Activated naive CD4-positive, alpha-beta T cell treated with anti-CD3 and anti-CD28 coated beads, Interleukin-2, amount 50 U/mL, for 72 hours (primary cell): ENCODE measurements at places on chromosomes 11 and 22.

DNA sequence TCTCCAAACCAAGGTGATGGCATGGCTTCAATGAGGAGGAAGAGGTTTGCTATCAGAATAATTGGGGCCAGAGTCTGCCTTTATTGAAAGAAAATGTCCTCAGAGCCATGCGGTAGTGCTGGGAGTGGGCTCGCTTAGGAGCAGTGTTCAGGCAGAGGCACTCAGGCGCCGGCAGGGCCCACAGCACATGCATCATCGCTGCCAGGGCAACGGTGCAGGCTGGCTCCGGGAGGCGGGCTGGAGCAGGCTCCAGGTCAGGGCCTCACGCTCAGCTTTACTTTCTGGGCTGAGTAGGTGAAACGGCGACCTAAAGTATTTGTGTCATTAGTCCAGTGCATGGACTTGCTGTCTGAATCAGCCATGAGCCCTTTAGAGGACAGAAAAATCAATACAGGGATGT, 169.9 kb upstream of the CCDC90B start:
- DNase-seq: no peak

- DNase-seq: no peak
These were observed 83.8 kb downstream of the ME3 start for GRCh38 chr11:86588566-86589090.

- no peak for DNase-seq
These were observed 19.7 kb downstream of the CXCR5 start for GRCh38 chr11:118903204-118904015.

DNA sequence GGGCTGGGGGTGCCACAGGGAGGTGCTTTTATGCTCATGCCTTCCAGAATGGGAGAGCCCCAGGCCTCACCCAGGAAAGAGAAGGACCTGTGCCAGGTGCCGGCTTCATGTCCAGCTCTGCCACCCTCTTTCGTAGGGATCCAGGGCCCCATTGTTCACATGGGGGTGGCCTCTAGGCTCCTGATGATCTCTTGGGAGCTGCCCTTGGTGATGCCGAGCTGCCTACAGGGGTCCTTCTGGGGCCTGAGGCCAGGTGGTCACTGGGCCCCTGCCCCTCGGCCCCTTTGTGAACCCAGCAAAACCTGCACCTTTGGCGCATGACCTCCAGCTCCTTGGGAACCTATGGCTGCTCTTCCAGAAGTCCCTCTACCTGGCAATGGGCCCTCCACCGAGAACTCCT, 41.4 kb upstream of the SMIM38 start:
- no peak for DNase-seq

GRCh38 chr11:63504933-63505586, 824 bp upstream of the LGALS12 start:
- no peak for DNase-seq

DNA sequence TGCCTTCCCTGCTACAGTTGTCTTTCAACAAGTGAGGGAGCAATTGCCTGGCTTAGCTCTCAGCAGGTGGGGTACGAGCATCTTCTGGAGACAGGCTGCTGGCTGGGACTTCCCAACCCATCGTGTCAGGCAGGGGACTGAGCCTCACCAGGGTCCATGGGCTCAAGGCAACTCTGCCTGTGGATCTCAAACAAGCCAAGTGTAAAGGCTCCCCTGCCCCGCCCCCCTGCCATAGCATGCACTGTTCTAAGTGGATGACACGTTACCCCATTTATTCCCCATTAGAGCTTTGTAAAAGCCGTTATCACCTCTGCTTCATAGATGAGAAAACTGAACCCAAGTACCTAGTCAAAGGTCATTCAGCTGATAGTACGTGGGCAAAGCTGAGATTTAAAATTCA, 222.9 kb downstream of the NTM start:
- DNase-seq: no peak

DNA sequence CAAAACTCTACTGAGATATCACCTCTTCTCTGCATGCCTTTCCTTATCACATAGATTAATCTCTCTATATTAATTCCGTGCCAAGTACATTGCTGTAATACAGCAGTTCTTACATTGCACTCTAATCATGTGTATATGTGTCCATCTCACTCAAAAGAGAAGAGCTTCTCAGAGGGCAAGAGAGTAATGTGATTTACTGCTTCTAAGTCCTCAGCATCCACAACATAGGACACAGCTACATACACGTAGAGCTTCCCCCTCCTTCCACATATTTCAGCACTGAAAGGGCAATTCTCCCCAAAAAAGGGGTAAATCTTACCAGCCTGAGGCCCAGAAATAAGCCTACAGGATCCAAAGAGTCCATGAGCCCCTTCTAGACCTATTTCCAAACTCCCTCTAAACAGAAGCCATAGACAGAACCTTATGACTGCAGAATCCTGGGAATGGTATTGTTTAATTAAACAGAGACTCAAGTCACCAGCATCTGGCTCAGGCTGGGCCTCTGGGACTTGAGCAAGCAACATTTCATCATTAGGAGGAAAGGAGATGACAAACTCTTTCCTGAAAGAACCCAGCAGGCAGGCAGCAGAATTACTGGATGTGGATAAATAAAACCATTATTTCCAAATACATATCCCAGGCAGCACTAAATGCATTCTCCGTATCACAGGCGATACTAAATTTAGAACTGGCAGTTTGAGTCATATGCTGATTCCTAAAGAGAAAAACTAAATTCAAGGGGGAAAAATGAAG, 87.2 kb downstream of the KCNC1 start:
- DNase-seq: no peak

DNA sequence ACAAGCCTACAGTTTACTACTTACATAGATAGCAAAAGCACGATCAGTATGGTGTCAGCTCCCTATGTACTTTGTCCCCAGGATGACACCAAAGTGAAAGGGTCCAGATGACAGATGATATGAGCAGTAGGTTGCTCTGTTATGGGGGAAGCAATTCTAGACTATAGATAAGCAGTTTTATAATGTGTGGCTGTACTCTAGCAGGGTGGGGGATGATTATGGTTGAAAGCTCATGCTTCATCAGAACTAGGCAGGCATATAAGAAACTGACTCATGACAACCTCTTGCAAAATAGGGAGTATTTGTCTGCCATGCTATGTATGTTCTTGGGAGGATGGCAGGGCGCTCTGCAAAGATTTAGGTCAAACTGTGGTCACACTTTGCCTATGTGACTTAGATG, 158.2 kb upstream of the ZBED5 start:
- no peak for DNase-seq

GRCh38 chr11:132822276-132822675, 710.0 kb downstream of the OPCML start:
- DNase-seq: no peak

GRCh38 chr11:125141178-125141577, 23.4 kb upstream of the PKNOX2 start:
- no peak for DNase-seq

DNA sequence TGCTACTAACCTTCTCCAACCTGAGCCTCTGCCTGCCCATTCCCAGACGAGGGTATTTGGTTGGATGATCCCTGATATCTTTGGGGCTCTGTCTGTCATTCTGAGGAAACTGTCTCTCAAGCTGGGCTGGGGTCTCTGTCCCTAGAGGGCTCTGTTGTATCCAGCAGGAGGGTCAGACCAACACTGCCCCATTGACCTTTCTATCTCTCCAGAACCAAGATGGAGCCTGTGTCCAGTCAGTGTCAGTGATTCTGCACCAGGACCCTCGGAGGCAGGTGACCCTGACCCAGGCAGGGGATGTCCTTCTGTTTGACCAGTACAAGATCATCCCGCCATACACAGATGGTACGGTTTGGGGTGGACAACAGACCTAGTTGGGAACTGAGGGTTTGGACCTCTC, 21.9 kb downstream of the OTOG start:
- DNase-seq: no peak

DNA sequence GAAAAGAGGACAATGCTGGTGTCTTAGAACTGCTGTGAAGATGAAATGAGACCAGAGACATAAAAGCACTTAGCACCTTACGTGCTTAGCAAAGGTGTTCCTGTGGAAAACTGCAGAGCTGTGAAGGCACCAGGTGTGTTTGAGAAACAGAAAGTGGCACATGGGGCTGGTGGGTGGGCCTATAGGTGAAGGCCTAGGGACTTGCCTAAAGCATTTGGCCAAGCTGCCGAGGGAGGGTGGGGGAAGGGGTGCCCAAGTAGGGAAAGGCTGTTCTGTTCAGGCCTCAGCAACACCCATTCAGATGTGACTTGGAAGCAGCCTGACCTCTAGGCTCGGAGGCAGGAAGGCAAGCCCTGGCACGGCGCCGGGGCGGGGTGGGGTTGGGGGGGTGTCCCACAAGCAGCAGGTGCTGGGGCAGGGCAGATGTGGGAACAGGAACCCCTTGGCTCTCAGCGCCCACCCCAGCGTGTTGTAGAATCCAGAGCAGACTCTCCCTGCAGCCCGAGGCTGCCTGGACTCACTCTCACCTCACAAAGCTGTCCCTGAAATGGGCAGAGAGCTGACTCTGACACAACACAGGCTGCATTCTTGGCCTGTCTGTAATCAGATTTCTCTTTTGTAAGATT, 366.7 kb upstream of the NARS2 start:
- no peak for DNase-seq

GRCh38 chr11:74693531-74693930, 37.7 kb downstream of the CHRDL2 start:
- DNase-seq: no peak

DNA sequence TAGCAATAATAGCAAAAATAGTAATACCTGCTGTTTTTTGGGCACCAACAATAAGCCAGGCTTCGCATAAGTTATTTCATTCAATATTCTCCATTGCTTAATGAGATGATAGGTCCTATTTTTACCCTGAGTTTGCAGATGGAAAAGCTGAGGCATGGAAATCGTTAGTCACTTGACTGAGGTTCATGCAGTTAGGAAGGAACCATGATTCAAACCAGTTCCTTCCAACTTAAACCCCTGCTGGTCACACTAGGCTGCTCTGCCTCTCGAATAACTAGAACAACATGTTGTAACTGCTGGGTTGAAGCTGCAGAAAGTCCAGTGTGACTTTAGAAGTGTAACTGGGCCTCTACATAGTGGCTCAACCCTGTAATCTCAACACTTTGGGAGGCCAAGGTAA, 69.3 kb downstream of the SEZ6L start:
- DNase-seq: no peak

DNA sequence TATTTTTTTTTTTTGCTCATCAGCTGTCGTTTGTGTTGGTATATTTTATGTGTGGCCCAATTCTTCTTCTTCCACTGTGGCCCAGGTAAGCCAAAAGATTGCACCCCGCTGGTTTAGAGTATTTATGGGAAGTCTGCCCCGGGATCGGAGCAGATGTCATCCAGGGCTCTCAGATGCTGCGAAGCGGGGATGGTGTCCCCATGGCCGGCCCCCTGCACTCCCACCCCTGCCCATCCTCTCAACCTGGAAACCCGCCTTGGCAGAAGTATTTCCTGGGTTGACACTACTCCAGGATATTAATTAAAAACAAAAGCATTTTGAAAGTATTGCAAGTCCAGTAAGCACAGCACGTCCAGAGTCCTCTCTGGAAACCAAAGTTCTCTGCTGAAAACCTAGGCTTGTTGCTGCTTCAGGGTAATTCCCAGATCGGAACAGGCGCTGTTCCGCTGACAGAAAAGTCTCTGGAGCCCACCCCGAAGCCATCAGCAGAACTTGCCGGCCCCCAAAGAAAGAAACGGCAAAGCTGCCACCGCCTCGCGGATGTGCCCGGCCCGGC, 833 bp downstream of the SCUBE2 start:
- DNase-seq: no peak

- DNase-seq: no peak
These were observed 46.8 kb downstream of the PLAAT5 start for GRCh38 chr11:63444160-63444559.
